ENCODE measurements at places on chromosomes 1 and 21. TPM values are rescaled to one million over a fixed set of nuclear protein-coding genes. Genes with fewer than 3 reads are reported as not detected.

BATF3 gene
- 7.2 TPM for polyA plus RNA-seq

TPM3 gene
- polyA plus RNA-seq: 191 TPM

TRIM63 gene
- not detected for polyA plus RNA-seq

CD1B gene
- polyA plus RNA-seq: not detected
